ENCODE measurements at places on chromosomes 2 and 18.

DNA sequence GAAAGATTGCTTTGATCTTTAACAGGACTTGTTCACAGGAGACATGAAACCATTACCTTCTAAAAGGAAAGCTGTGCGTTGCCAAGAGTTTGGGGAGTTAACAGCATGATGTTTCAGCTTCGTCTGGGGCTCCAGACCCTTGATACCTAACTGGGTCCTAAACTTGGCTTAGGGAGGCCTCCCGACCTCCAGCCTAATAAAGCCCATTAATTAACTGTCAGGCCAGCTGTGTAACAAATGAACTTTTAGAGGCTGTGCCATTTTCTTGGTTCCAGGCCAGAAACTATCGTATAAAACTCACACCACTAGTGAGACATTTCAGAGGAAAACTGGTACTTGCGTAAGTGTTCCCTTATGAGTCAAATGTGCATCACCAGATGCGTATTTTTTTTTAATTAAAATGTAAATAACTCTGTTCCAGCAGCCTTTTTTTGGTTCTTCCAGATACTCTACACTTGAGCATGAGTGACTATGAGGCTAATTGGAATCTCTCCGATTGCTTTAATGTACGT, 236.5 kb downstream of the BCL2 start:
- DNase-seq = no peak

DNA sequence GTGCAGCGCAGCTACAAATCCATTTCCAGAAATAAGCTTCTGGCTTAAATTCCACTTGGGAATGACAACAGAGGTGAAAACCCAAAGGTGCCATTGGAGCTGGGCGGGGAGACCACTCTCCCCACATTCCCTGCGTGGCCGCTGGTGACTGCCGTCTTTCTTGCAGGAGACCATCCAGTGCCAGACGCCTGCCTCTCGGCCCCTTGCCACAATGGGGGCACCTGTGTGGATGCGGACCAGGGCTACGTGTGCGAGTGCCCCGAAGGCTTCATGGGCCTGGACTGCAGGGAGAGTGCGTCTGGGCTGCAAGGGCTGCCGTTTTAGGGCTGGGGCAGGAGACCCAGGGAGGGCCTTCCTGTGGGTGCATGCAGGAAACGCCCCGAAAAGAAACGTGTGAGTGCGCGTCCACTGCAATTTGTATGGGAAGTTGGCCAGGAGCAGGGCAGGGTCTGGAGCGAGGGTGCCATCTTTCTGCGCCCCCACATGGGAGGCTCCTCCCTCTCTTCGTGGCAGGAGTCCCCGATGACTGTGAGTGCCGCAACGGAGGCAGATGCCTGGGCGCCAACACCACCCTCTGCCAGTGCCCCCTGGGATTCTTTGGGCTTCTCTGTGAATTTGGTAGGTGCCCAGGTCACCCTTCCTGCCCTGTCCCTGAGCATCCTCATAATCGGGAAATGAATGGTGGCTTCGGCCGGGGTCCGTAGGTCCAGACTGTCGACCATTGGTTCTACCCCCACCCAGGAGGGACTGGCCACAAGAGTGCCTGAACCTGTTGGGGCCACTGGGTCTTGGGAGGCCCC, 49.9 kb downstream of the SNED1 start:
- no peak for DNase-seq

- DNase-seq = no peak
Observed at GRCh38 chr18:44729631-44730101, 49.0 kb downstream of the SETBP1 start.

- no peak for DNase-seq
Observed at GRCh38 chr18:26040051-26040656, 50.3 kb downstream of the SS18 start.

DNA sequence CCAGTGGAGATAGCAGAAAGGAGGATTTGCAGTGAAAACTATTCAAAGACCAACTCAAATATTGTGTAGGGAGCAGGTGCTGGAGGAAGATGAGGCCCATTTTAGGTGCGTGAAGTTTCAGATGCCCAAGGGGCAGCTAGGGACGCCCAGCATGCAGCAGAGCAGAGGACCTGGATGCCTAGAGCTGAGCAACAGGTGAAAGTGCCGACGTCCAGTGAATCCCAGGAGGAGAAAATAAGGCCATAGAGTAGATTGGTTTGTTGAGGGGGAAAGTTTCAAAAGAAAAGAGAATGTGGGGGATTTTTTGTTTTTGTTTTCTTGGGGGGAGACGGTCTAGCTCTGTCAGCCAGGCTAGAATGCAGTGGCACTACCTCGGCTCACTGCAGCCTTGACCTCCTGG, 53.1 kb downstream of the OSBPL1A start:
- no peak for DNase-seq

DNA sequence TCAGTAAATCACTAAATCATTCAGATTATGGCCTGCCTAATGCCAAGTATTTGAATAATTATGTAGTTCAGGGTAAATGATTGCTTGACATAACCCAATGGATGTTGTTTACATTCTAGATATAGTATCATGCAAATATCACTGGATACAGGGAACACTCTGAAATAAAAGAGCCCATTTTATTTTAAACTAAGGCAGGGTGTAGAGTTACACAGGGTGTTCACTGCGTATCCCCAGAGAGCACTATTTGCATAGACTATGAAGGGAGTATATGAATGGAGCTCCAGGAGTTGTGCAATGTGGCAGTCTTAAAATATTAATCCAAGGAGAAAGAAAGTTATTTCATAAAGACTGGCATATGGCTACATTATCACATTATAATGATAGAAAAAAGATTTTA, 701.1 kb upstream of the KLHL29 start:
- DNase-seq = no peak

DNA sequence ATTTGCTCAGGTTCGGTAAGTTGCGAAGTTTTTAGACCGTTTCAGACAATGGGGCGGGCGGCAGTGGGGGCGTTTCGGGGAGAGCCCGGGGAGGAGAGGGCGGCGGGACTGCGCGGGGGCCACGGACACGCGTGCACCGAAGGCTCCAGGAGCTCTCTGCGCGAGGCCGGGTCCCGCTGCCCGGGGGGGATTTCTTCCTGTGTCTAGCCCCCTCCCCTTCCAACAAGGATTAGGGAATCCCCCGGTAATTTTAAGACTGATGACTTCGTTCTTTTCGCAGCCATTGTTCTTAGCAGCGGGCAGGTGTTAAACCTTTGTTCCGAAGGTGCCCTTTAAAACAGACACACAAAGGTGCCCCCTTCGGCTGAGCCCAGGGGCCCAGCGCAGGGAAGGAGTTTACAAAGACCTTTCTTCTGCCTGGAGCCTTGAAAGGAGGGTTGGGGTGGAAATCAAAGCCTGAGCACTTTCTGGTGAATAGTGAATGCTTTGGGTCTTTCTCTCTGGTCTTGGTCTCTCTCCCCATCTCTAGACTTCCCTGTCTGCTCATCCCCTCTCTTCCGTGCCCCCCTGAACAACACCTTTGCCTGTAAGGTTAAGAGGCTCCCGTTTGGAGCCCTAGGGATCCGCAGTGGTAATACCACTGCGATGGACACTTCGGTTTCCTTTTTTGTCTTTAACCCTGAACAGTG, 2.1 kb downstream of the TRIB2 start:
- no peak for DNase-seq

DNA sequence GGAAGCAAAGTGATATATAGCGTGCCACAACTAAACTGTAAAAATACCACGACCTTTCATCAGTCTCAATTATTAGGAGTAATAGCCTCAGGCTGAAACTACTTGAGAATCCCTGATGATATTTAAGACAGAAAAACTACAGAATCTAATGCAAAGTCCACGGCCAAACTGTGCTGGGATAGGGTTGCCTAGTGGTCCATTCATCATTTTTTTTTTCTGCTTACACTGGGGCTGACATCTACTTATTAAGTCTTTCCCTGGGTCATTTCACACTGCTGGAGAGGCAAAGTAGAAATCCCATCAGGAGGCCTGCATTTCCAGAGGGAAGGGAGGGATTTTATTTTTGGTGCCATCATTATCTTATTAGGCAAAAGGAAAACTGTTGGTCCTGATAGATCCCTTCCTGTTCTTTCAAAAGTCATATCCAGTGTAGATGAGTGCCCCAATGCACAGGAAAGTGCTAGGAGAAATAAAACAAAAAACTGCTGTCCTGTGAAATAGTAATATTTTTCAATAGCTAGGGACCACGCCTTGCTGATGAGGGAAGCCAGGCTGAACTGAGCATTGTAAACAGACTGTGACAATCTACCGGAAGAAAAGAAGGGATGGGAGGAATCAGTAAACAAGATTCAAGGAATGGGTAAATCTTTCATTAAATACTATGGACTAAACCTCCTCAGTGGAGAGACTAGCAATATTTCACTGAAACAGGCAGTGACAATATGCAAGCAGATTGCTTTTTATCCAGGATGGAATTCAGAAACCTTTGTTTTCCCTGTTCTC, 644.3 kb downstream of the IRS1 start:
- DNase-seq = no peak

- DNase-seq = no peak
Observed at GRCh38 chr2:133090358-133090757, 420.4 kb upstream of the LYPD1 start.

- no peak for DNase-seq
Observed at GRCh38 chr2:128311755-128312341, 6.8 kb downstream of the HS6ST1 start.

DNA sequence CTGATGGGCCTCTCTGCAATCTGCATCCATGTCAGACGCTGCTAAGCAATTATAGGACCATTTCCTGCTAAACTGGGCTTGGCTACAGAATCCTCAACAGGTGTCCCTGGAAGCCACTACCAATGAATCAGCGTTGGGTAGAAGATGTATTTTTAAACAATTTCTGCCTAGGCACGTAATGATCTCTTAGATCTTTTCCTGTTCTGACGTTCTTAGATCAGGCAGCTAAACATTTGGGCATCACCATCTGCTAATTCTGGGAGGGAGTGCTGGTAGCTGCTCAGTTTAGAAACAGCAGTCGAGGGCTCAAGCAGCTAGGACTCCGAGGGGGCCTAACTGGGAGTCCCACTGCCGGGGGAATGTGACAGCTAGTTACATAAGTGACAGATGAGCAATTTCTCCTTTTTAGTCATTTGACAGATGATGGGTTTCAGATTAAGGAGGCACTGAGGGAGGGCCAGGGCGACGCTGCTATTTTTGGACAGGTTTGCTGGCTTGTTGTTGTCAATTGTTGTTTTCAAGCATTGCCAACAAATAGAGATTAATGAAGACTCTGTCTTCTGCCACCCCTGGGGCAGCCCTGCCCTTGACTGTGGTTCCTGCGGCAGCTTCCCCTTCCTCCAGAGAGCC, 92.7 kb downstream of the MRO start:
- no peak for DNase-seq

- DNase-seq = no peak
Observed at GRCh38 chr2:68196120-68196716, 38.5 kb downstream of the PNO1 start.

- DNase-seq = no peak
Observed at GRCh38 chr2:38248707-38249106, 128.4 kb downstream of the ATL2 start.

DNA sequence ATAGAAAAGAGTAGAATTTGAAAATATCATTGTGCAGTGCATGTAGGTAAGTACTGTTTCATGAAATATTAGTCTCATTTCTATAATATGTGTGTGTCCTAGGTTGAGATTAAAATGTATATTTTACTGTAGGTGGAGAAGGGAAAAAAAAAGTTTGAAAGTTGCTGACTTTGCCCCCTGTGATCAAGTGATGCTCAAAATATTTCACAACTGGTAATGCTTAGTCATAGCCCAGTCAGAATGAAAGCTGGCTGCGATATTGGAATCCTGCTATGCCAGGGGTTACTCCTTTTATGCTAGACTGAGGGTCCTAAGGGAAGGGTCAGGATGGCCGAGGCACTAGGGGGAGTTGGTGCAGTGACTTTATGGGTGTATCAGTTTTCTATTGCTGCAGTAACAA, 19.5 kb upstream of the CFAP36 start:
- no peak for DNase-seq

DNA sequence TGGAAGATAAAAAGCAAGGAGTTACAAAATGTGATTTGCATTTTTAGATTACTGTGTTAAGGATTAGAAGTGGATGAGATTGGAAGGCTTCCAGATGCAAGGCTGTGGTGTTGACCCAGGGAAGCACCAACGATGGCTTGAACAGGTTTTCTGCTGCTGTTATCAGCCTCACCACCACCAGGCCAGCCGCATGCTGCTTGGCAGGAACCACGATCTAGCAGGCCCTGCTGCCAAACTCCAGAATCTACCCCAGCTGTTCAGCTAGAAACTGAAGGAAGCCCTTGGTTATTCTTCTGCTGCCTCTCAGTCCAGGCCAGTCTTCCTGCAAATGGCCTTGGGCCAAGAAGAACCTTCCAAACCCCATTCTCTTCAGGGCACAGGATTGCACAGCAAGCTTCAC, 133.9 kb downstream of the MTCL1 start:
- DNase-seq = no peak

- DNase-seq = no peak
Observed at GRCh38 chr2:113175042-113175628, 1.4 kb downstream of the PSD4 start.

GRCh38 chr2:19899985-19900930, 1.5 kb downstream of the TTC32 start:
- DNase-seq = no peak

- no peak for DNase-seq
Observed at GRCh38 chr2:3177891-3178577, 199.6 kb downstream of the EIPR1 start.

DNA sequence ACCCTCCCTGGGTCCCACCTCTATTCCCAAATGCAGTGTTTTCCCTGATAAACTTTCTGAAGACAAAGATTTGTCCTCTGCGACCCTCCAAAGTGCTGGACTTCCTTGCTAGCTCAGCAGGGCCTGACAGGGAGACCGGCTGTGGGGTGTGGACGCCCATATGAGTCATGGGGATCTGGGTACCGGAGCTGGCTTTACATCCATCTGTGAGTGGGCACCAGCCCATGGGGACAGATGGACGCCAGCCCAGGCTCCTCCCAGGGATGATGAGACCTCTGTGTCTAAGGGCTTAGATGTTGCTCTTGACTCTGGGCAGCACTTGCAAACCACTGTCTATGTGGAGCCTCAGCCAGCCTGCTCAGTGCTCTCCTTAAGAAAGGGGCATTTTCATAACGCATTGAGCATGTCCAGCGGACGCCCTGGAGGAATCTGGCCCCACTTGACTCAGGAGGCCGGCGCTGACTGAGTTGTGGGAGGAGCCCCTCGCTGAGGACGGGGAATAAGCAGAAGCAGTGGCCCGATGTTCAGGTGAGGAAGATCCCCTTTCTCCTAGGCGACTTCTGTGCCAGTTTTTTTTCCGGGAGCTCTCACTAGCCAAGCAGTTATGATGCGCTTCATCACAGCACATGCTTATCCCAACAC, 229.4 kb upstream of the MYT1L start:
- DNase-seq = no peak

- no peak for DNase-seq
Observed at GRCh38 chr18:41265047-41265446, 690.0 kb upstream of the PIK3C3 start.

Data from amygdala (tissue), 56 donors.